ENCODE measurements at places on chromosomes 7 and 10.
A peak's percentile ranks its signal among the peaks of the same experiment; 100 is the strongest.

DNA sequence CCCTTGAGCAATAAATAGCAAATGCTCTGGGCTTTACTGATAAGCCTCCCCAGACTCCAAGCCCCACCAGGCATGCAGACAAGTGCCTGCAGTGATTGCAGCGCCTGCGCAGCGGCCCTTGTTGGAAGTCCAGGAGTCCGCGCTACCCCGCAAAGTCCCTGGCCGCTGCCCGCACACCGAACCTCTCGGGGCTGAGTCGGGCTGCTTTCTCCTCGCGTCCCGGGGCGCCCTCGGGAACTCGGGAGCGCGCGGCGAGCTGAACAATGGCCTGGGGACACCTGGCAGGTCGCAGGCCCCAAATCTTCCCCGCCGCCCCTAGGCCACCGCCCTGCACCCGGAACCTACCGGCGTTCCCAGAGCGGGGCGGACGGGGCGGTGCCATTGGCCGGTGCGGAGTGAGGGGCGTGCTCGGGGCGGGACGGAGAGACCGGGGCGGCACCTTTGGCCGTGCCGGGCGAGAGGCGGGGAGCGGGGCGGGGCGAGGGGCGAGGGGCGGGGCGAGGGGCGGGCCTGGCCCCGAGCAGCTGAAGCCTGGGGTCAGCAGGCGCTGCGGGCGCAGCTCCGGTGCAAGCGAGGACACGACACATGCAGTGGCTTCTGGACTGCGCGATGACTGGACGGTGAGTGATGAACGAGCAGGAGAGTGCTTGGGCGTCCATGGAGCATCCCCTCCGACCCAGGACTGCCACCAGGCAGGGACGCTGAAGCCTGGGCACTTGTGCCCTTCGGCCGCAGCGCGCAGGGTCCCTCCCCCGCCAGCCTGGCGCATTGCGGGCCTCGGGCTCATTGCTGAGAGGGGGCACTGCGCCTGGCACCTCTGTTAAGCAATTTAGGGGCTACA is at the start of gene RASSF4:
Gene RASSF4 (plus strand): TSS at position 556 of the 841 bp plus-strand sequence. CDS start 10,401 bp downstream, outside the sequence.
- peak; percentile 61 for DNase-seq

DNA sequence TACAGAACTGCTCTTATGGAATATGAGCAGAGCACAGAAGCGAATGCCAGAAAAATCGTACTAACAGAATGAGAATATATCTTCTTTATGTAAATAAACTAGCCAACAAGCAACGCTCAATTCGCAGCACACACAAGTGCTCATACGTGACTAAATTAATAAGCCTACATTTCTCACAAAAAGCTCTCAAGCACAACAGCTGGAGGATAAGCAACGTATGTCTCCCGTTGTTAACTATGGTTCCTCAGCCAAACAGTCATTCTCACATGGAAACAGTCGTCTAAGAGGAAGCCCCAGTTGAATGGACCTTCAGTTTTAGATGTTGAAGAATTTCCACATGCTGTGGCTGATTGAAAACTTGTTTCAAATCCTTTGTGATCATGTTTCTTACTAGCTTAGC is 110.4 kb downstream of the PKD1L1 start:
- DNase-seq, result no peak

- DNase-seq, result no peak
Observed at GRCh38 chr10:16835228-16835627, 18.0 kb upstream of the RSU1 start.

- no peak for DNase-seq
Observed at GRCh38 chr7:74619235-74619860, 38.2 kb upstream of the GTF2I start.

DNA sequence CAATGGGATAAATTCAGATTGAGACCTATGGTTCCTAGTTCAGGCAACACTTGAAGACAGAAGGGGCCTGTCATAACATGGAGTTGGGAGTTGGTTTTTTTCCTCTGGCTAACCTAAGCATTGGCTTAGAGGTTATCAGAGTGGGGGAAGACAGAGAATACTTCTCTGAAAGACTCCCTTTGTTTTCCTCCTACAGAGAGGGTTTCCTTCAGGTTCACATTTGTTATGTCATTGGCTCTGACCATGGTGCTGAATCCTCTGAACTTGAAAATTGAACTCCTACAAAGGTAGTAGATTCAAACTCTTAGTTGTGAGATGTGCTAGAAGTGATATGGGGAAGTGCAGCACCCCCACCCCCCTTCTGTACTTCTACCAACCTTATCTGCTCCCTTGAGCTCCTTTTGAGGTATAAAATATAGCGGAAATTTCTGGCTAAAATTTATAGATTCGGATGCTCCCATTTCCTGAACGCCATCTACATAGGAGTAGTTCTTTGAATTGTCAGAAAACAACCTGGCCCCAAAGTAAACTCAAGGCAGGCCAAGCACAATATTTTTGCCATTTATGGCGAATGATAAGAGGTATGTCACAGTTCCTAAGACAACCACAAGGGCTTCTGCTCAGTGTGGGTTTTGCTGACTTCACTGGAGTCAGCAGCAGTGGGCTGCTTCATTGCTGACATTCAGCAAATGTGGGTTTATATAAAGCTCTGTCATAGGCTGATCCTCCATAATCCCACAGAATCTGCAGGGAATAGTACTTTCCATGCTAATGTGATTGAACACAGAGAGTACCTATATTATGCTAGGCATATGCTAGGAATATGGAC is 131.6 kb upstream of the KLF14 start:
- DNase-seq, result no peak

GRCh38 chr7:587767-588166 is 68.1 kb upstream of the PDGFA start:
- DNase-seq, result no peak

DNA sequence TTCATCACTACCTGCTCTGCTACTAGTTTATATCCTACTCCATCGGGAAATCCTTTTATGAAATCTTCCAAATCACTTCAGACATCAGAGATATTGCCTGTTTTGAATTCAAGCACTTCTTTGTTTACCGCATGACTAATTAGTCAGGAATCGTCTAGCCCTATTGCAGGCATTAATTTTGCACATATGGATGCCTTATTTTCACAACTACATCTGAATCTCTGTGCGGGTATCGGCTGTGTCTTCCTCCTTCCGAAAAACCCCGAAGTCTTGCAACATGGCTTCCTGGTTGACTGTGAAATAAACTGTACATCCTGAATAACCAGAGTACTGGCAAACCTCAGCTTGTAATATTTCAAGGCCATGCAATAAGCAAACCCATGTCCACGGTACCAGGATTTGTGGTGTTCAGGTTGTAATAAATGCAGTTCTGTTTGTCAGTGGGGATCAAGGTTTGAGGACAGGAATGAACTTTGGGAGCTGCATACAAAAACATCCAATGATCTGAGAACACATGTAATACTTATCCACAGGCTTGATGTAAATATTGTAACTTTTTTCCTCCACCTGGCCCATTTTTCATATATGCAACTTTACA is 642.1 kb downstream of the PARD3 start:
- no peak for DNase-seq

GRCh38 chr10:75857269-75857846 is 425.9 kb downstream of the LRMDA start:
- DNase-seq, result no peak
